ENCODE measurements at places on chromosomes 16 and 17.
A peak's percentile ranks its signal among the peaks of the same experiment; 100 is the strongest.

GRCh38 chr17:1158879-1159278, 20.9 kb downstream of the ABR start:
- DNase-seq: no peak

GRCh38 chr16:54933281-54934011, 2.8 kb downstream of the IRX5 start:
- no peak for DNase-seq

DNA sequence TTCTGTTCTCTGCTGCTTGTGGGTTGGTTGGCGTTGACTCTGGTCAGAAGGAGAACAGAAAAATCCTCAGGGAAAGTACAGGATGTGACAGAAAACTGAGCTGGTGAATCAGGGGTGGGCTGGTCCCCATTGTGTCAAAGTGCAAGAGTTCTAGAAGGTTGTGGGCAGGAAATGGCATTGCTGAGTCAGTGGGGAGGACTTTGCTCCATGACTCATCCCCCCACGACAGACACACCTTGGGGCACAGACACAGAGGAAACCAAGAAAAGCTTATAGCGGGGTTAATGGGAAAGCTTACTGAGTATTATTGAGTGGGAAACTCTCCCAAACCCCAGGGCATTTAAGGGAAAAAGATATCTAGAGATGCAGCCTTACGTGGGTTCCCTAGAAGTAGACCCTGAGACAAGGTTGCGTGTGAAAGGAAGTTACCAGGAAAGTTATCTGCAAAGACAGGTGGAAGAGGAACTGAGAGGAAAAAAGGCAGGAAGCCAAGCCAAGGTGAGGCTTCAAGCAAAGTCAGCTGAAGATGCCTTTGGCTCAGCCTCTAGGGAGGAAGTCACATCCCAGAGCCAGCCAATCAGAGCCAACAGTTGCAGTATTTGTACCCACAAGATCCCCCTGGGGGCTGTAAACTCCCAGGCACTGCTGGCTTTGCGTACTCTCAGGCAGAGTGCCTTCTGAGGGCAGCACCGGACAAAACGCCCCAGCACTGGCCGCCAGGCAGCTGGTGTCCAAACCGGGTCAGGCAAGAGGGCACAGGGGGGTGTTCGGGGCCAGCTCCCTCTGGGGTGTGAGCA, 86.4 kb downstream of the FOXL1 start:
- DNase-seq: peak; percentile 85

GRCh38 chr16:80682421-80683070, 121.9 kb downstream of the CDYL2 start:
- no peak for DNase-seq

DNA sequence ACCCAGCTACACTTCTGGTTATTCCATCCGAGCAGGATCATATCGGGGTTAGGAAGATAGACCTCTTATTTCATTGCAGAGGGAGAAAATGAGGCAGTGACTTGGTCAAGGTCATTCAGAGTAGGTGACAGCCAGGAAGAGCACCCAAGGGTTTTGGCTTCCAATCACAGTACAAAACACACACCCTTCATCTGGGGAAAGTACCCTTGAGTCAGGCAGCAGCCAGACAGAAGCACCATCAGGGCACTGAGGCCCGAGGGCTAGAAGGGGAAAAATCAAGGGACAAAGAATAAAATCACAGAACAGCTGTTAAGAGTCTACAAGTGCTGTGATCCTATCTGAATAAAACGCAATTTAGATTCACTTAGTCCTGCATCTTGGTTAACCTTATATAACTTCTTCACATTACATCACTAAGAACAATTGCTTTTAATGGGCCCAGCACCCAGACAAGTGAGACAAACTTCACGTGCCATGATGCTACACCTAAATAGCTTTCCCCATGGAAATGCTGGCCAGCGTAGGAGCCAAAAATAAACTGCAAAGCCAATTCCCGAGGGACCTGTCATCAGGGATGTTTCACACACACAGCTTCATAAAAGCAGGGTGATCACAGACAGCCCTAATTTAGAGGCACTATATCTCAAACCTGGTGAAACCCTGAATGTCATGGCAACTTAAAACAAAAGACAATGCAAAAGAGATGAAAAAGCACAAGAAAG, 4.9 kb downstream of the UBE2O start:
- no peak for DNase-seq

- no peak for DNase-seq
Measured at GRCh38 chr16:4103745-4104144, 12.5 kb downstream of the ADCY9 start.

DNA sequence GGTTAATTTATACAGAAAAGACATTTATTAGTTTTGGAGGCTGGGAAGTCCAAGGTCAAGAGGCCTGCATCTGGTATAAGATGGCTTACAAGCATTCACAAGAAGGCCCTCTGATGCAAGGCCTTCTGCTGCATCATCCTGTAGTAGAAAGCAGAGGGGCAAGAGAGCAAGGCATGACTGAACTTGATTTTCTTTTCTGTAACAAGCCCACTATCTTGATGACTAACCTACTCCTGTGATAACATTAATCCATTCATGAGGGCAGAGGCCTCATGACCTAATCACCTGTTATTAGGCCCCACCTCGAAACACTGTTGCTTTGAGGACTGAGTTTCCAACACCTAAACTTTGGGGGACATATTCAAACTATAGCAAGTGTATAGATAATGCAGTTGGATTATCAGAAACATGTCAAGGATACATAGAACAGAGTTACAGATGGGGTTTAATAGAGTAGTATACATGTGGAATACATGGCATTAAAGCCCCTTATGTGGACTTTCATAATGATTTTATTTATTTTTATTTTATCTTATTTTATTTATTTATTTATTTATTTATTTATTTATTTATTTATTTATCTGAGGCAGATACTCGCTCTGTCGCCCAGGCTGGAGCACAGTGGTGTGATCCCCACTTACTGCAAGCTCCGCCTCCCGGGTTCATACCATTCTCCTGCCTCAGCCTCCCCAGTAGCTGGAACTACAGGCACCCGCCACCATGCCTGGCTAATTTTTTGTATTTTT, 88.2 kb downstream of the CHD9 start:
- no peak for DNase-seq

DNA sequence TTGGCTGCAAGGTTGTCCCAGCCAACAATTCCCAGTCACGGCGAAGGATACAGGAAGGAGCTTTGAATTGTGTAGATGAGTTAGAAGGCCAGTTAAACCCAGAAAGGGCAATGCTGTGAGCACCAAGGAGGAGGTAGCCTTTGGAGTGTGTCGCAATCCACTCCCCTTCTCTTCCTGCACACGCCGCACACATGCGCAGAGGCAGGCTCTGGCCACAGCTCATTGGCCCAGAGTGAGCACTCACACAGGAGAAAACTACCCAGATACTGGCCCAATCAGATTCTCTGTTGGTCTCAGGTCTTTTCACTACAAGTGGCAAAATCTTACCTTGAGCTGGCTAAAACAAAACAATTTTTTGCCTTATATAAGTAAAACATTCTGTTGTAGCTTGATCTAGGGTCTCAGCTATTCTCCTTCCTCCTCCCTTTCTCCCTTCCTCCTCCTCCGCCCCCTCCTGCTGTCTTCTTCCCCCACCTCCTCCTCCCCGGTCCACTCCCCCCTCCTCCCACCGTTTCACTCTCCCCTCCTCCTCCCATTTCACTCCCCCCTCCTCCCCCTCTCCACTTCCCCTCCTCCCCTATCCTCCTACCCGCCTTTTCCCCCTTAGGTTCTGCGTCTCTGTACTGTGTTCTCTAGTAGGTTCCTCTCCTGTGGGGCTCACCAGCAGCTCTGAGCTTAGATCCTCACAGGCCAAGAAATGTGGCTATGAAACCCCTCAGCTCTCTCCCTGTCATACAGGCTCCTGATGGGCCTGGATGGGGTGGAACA, 344.9 kb downstream of the CPPED1 start:
- peak; percentile 56 for DNase-seq

DNA sequence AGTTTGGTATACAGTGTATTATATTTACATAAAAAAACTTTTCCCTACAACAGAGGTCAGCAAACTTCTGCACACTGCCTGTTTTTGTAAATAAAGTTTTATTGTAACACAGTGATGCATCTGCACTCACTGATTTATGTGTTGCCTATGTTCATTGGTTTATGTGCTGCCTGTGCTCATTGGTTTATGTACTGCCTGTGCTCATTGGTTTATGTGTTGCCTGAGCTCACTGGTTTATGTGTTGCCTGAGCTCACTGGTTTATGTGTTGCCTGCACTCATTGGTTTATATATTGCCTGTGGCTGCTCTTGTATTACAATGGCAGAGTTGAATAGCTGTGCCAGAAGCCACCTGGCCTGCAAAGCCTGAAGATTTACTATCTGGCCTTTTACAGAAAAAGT, 81.6 kb downstream of the MYH11 start:
- DNase-seq: no peak

DNA sequence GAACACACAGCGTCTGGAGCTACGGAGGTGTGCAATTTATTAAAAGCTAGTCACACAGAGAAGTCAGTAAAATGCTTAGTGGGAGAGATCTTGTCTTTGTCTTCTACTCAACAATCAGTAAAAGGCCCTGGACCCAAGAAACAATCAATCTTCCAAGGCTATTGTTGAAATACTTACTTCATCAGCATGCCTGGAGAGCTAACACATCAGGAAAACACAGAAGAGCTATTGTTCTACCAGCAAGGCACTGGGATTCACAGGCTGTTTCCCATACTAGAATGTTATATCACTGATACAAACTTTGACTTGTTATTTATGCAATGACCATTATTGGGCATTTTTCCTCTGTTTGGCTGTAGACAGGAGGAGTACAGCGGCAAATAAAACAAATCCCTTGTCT, 247.8 kb upstream of the ERCC4 start:
- DNase-seq: no peak

DNA sequence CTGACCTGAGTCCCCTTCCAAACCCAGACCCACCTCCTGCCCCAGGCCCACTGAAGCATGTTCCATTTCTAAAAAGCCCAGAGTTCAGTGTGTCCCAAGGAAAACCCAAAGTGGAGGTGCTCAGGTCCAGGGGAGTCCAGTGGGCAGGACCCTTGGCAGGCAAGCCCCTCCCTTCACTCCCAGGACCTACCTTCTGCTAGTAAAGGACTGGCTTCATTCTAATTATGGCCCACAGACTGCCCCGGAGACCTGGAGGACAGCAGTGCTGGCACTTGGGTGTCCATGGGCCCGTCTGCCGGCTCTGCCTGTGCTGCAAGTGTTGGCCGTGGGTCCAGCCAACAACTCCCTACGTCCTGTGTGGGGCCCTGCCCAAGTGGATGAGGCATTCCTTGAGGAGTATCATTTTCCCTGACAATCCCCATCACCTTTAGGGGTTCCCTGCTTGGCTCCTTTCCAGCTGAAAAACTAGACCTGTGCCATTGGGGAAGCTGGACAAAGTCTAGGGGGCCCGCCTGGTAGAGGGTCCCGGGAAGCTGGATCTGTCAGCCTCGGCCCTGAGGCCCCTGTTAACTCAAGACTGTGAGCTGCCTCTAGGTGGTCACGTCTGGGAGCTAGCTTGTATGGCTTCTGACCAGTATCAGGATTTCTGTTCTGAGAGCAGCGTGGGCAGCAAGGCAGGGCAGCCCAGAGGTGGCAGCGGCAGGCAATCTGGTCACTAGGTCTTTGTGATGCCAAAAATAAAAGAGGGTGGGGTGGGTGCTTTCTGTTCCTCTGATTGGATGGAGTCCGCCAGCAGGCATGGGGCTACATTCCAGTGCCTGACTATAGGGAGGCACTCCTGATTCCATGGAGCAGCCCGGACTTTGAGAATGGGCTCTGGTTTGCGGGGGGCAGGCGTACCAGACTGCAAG, 8.2 kb downstream of the CBX2 start:
- no peak for DNase-seq

DNA sequence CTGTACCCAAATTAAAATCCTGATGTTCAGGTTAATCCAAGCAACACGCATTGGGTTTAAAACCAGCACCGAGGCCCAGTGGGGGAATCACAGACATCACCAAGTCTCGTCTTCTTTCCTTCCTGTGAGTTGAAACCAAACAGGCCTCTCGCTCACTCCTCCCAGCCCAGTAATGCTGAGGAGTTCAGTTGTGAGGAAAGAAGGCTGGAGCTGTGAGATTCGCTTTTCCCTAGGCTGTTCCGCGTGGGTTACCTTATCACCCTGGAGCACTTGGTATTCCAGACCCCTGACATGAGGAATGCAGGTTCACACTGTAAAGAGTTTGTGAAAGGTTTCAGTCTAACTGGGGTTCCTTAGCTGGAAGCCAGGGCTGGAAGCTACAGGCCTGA, 20.8 kb downstream of the CIBAR2 start:
- DNase-seq: no peak

DNA sequence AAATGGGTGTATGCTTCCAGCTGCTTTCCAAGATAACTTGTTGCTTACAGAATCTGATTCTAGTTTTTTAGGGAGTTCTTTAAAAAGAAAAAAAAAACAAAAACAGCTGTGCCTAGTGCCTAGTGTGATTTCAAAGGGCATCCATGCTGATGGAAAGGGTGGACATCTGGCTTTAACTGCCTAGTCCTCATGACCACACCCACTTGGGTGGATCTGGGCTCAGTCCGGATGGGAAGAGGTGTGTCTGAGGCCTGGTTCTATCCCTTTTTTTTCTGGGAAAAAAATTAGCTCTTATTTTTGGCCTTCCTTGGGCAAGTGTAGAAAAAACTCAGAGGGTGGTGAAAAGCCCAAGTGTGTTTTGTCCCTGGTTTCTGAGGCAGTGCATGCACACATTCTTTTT, 132.3 kb upstream of the CDH11 start:
- DNase-seq: no peak

- DNase-seq: no peak
Measured at GRCh38 chr17:43125967-43126910, 1.1 kb upstream of the BRCA1 start.

- DNase-seq: no peak
Measured at GRCh38 chr16:73326770-73327470, 279.0 kb upstream of the ZFHX3 start.

DNA sequence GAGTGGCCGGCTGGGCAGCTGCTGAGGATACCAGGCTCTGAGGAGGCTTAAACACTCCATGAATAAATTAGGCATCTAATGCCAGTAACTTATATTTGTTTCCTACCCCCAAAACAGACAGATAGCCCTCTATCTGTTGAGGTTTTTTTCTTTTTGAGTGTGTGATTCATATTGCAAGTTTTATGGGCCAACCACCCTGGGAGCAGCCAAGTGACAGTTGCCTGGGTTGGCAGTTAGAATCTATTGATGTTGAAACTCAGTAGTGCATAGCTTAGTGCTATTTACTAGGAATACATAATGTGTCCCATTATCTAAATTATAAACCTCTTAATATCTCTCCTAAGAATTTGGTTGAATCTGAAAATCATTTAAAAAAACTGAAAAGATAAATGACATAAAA, 397.4 kb downstream of the CA10 start:
- no peak for DNase-seq

DNA sequence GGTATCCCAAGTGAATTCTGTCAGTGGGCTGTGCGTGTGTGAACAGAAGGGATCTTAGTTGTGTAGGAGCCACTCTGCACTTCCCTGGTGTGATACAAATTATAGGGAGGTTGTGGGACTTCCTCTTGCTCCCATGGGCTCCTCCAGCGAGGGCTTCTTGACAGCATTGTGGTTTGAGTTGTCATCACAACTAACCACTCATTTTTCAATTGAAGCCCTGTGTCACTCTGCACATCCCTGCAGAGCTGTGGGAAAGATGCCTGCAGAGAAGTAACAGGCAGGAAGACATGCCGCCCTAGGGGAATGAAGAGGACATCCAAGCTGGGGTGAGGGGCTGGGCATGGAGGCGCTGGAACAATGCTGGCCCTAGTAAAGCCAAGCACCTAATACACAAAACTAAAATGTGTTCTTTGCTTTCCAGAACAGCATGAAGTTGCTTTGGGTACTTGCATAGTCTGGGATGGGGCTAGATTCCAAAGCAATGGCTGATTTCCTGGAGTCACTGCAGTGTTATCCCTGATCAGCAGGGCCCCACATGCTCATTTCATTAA, 692.5 kb downstream of the TOX3 start:
- DNase-seq: no peak
